Esophagus squamous epithelium (tissue), 5 donors: ENCODE measurements at places on chromosomes 12 and 14.

- no peak for DNase-seq
Observed at GRCh38 chr12:28578833-28579252, 388.6 kb downstream of the CCDC91 start.

DNA sequence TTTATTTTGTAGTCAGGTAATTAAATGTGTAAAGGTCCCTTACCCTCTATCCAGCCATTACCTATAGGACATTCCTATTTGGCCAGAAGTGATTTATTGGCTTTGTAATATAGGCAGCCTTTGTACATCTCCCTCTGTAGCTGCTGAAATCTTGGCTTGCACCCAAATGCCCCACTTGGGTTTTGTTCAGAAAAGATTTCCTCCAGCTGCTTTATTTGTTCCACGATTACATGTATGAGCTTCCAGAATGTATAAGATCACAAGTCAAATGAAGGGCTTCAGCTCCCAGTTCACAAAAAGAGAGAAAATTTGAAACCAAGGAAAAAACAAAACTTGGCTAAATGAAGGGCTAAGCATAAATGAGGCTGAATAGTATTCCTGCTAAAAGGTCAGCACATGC, 103.4 kb downstream of the EFCAB11 start:
- DNase-seq, result no peak

- DNase-seq, result no peak
Observed at GRCh38 chr12:29707846-29708245, 75.9 kb downstream of the TMTC1 start.

- no peak for DNase-seq
Observed at GRCh38 chr12:89497005-89497404, 27.6 kb downstream of the GALNT4 start.

GRCh38 chr14:52188381-52188780, 79.1 kb upstream of the PTGDR start:
- no peak for DNase-seq

DNA sequence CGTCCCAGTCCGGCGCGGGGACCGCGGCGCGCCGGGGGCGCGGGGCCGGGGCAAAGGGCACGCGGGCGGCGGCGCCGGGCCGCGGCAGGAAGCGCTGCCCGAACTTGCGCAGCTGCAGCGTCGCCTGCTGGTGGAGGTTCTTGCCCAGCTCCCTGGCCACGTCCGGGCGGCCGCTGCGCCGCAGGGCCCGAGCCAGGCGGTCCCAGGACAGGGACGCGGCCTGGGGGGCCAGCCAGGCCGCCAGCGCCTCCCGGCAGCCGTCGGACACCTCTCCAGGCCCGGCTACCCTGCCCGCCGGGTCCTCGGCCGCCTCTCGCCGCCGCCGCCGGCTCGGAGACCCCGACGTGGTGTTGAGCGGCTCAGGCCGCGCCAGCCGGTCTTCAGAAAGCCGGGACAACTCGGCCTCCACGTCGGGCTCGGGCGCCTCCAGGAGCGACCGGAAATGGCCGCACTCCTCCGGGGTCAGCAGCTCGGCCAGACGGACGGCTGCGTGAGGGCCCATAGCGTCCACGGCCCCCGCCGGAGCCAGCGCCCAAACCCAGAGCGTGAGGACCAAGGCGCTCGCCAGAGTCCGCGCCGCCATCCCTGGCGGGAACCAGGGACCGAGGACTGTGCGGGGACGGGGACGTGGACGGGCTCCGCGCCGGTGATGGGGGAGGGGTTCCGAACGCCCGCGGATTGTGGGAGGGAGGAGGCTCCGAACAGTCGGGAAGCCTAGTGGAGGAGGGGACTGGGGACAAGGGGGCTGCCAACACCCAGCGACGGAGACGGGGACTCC, 34.0 kb downstream of the FIGNL2 start:
- DNase-seq, result no peak

- DNase-seq, result no peak
Observed at GRCh38 chr12:29530436-29530835, 33.0 kb upstream of the OVCH1 start.

GRCh38 chr12:32765906-32766305, 10.2 kb upstream of the YARS2 start:
- DNase-seq, result no peak

DNA sequence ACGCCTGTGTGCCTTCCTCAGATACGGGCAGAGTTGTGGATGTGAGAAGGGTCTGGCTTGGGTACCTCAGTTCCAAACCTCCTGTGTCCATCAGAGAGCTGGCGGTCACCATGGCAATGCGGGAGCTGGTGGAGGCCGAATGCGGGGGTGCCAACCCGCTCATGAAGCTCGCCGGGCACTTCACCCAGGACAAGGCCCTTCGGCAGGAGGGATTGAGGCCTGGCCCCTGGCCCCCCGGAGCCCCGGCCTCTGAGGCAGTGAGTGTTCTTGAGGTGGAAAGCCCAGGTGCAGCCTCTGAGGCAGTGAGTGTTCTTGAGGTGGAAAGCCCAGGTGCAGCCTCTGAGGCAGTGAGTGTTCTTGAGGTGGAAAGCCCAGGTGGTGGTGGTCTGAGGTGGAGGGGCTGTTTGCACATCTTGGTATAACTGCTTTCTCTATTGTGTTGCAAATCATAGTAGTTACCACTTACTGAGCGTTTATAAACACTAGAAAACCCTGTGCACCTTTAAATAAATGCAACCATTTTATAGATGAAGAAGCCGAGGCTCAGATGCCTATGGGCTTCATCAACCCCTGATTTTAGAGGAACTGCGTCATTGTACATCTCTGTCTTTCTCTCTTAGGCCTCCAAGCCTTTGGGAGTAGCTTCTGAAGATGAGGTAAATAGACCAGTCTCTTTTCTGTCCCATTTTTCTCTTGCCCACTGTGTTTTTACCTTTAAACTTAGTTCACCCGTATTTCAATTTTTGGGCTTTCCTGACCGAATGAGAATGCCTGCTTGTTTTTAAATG, 976 bp downstream of the PEX5 start:
- DNase-seq, result no peak

DNA sequence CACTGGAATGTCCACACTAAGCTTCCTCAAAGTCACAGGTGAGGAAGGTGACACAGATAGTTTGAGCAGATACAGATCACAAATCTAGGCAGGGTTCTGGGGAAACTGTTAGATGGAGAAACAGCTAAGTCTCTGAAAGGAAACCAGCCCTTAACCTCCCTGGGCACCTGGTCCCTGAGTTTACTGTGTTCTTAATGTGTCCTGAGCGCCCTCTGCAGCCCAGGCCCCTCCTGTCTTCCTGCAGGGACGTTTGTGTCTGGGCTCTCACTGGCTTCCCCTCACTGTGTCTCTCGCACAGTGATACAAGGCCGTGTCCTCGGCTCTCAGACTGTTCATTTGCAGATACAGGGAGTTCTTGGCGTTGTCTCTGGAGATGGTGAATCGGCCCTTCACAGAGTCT, 684.3 kb downstream of the TMEM121 start:
- DNase-seq, result no peak

DNA sequence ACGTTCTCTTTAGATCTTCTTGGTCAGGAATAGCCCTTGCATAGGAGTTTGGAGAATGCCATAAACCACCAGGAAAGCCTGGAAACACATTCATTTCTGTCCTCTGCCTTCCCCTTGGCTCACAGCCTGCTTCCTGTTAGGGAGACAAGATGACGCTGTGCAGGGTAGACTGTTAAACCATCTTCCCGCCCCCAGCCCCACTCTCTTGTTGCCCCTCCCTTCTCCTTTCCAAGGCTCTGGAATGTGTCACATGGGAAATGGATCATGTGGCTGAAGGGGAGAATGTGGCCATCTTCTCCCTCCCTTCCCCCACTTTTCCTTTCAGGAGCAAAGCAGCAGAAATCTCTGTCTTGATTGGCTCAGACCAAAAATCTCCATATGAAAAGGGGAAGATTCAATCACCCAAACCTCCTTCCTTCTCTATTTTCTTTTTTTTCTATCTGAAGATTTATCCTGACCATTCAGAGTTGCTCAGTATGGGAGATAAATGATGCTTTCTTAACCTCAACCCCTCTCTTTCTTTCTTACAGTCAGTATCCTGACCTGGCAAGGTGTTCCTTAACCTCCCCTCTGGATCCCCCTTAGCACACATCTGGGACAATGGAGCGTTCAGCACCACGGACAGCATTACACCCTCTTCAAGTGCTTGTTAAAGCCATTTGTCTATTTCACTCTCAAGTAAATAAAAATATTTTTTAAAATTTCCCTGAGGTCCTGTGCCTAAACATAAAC, 11.4 kb downstream of the GPR19 start:
- DNase-seq, result no peak

DNA sequence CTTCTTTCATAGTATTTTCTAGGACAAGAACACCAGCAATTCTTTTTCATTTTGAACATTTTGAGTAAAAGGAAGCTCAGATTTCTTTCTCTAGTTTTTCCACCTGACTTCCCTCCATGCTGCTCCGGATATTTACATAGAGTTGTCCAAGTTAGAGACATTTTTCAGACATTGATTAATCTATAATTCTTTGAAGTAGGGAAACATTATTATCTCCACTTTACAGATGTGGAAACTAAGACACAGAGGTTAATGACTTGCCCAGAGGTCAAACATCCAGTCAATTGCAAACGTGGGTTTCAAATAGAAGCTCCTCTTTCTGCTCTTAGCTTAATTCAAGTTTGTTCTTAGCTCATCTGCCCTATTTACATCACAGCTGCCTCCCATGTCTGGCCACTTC, 138.3 kb downstream of the EGLN3 start:
- DNase-seq, result no peak

DNA sequence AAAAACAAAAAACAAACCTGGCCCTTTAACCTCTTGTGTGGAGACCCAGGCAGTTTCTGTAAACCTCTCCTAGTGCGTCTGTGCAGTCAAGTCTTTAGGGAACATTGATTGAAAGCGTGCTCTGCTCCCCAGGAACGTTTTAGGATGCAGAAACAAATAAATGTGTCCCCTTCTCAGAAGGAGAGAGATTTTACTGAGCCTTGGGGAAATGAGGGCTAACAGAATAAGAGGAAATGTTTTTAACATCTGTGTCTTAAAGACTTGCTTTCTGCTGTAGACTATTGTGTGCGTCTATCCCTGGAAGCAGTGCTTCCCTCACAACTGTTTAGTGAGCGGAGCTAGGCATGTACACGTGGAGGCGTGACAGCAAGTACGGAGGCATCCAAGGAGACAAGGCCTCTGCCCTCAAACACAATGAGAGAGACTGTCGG, 54.3 kb downstream of the TECPR2 start:
- DNase-seq, result no peak

- DNase-seq, result no peak
Observed at GRCh38 chr12:131950182-131950913, 606 bp downstream of the EP400 start.

- DNase-seq, result no peak
Observed at GRCh38 chr12:122820838-122821271, 14.4 kb upstream of the HIP1R start.
